ENCODE measurements at places on chromosomes 6 and 20. TPM values are rescaled to one million over a fixed set of nuclear protein-coding genes. Genes with fewer than 3 reads are reported as not detected.

GRCh38 chr6:26351544-26351953 is 13.4 kb upstream of the BTN3A2 start:
- peak; percentile 99 for DNase-seq

GRCh38 chr6:89071036-89071435 is 9.5 kb upstream of the PNRC1 start:
- no peak for DNase-seq

DNA sequence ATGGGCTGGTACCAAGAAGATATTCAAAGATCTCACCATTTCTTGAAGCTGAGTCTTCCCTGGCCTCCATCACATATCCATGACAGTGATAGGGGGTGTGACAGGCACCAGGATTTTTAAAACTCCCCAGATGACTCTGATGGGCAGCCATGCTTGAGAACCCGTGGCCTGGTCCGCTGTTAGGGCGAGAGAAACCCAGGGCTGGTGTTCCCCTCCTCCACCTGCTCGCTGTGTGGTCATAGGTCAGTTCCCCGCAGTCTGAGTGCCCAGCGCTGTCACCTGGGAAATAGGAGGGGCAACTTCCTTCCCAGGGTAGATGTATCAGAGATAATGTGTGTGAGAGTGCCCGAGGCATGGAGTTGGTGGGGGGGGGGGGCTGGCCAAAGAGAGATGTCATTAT is 50.9 kb downstream of the TMEM242 start:
- DNase-seq: no peak

GRCh38 chr6:131305037-131305850 is 170.0 kb downstream of the AKAP7 start:
- DNase-seq: no peak

- no peak for DNase-seq
These were observed 75.8 kb downstream of the CAP2 start for GRCh38 chr6:17469006-17469832.

GRCh38 chr6:85126485-85127167 is 323.3 kb upstream of the NT5E start:
- DNase-seq: peak; percentile 2

- DNase-seq: no peak
These were observed 245.3 kb upstream of the HSF2 start for GRCh38 chr6:122154155-122154554.

The GABRR2 gene
- polyA plus RNA-seq: 0.24 TPM

The SLC39A7 gene
- 196 TPM for polyA plus RNA-seq

GRCh38 chr6:54428431-54428830 is 120.2 kb downstream of the TINAG start:
- DNase-seq: no peak

- DNase-seq: no peak
These were observed 57.8 kb upstream of the RREB1 start for GRCh38 chr6:7050004-7050403.

GRCh38 chr20:59677586-59677985 is 73.2 kb downstream of the PHACTR3 start:
- DNase-seq: no peak

- peak; percentile 9 for DNase-seq
These were observed 671 bp downstream of the CDH4 start for GRCh38 chr20:61252601-61253263.

DNA sequence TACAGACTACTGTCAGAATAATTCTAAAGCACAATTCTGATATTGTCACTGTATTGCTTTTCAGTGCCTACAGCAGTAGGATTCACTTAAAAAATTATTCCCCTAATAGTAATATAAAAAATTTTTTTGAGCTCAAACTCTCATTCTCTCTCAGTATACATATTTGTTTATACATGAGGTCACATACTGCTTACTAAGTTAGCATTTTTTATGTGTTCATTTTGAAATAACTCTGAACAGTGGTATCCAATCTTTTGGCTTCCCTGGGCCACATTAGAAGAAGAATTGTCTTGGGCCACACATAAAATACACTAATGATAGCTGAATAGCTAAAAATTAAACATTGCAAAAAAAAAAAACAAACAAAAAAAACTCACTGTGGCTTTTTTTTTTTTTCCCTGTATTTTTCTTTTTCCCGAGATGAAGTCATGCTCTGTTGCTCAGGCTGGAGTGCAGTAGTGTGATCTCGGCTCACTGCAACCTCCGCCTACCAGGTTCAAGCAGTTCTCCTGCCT is 38.6 kb downstream of the ASXL1 start:
- DNase-seq: peak; percentile 42

The GABRR1 gene
- not detected for polyA plus RNA-seq

DNA sequence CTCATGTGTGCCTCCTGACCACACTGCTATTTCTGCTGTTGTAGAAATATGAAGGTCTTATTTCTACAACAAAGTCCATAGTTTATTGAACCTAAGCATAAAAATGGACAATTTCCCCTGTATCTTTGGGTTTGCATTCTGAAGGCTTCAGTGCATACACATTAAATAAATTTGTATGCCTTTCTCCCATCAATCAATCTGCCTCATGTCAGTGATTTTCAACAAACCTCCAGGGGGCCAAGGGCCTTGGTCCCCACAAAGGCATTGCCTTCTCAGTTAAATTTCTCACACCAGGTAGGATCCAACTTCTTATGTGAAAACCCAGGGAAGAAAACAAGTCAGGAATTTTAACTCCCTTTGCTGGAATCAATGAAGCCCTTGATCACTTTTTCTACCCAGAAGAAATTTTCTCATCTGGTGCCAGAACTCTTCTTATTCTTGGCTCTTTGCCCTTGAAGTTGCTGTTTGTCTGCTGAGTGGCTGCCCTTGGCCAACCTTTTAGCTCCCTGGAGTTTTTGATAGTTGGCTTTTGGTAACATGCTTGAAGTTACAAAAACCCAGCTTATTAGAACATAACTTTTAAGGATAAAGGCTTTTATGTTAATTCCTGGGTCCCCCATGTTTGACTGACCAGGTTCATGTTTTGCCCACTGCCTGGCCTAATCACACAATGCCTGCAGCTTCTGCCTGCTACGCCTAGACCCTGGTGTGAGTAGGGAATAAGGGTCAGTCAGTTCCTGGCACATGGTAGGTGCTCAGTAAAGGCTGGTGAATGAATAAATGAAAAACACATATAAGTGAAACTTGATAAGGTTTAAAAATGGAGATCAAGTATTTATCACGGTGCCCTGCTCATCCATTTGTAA is 37.0 kb downstream of the SHLD1 start:
- DNase-seq: peak; percentile 64

DNA sequence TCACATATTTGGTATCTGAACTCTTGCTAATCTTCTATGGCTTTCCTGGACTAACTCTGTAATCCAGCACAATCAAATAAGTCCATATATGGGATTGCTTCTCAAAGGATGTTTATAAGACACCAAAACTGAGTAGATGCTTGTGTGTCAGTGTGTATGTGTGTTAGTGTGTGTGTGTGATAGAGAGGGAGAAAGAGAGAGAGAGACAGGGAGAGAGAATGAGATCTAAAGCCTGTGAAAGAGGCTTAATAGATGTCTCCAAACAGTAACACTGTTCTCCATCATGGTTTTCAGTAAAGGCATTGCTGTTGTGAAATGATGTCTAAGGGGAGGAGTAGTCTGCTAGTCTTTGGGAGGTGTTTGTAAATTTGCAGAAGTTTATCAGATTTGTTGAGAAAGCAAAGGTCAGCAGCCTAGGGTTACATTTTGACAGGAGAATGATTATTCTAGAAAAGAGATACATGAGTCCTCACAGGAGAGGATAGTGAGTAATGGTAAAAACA is 73.9 kb upstream of the MLIP start:
- DNase-seq: peak; percentile 57

DNA sequence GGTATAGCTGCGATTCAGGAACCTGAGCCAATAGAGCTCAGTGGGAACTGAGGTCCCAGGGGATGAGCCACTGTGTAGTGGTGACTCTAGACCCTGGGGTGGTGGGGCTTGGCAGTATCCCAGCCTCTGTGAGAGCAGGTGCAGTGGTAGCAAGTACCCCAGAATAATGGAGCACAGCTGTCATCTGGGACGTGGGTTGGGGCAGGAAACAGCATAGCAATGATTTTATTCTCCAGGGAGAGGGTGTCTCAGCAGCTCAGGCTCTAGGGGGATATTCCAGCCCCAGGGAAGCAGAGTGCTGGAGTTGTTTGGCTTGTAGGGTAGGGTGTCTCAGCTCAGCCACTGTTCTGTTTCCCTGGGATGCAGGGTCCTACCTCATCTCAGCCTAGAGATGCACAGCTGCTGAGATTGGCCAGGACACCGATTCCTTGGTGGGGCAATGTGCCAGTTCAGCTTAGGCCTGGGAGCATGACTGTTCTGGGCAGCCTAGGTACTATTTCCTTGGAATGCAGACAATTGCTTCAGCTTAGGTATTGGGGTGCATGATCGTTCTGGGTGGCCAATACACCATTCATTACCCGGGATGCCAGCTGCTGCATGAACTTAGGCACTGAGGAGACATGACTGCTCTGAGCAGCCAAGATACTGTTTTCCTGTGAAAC is 34.0 kb upstream of the NUP153 start:
- DNase-seq: no peak

The ISM1 gene
- 0.03 TPM for polyA plus RNA-seq

- peak; percentile 71 for DNase-seq
These were observed 43.6 kb upstream of the SLC22A23 start for GRCh38 chr6:3500262-3501014.

DNA sequence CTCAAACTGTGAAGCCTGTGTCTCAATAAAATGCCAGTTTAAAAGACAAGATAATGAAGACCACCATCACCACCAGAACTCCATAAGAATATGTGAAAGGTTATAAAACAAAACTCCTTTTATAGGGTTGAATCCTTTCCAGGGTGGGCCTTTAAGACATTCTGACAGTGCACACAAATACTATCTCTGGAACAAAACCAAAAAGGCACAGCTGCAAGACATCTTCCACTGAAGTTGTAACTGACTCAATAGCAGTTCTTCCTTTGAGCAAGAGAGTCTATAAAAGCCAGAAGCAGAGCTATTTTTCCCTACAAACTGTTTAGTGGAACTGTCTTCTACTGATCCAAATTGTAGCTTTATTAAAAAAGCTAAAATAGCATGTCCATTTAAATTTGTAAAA is 81.6 kb downstream of the EPB41L2 start:
- DNase-seq: peak; percentile 84

The TCP11 gene
- polyA plus RNA-seq: 0.30 TPM

The TMEM217 gene
- 2.5 TPM for polyA plus RNA-seq

The SULF2 gene
- polyA plus RNA-seq: 0.77 TPM

GRCh38 chr6:36691612-36692011 is 6.0 kb upstream of the RAB44 start:
- no peak for DNase-seq

GRCh38 chr6:38016824-38017223 is 197.3 kb downstream of the ZFAND3 start:
- no peak for DNase-seq

DNA sequence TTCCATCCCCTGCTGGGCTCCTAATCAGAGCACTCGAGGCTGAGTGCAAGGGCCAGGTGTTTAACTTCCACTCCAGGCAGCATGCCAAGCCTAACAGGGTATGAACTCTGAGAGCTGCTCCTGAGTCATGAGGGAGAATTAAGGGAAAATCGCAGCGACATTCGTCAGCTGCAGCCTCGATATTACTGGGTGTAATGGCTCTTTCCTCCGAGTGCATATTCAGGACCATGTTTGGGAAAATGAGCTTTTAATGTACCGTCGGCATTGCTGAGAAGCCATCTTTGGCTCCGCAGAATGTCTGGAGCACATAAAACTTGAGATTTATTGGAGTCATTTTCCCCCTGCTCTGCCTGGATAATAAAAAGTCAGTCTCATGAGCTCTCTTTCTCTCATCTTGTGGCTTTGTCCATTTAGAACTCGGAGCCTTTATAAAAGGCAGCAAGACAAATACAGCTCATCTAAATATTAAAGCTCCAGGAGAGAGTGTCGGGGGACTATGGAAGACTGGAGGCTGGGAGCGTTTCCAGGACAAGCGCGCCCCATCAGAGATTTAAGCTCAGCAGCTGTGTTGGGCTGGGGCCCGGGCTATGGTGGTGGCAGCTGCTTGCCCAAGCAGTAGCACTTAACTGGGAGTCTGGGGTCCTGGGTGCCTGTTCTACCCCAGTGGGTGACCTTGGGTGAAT is 103.7 kb downstream of the TOX2 start:
- peak; percentile 93 for DNase-seq

- no peak for DNase-seq
These were observed 445.8 kb upstream of the ADGRB3 start for GRCh38 chr6:68189217-68189815.

DNA sequence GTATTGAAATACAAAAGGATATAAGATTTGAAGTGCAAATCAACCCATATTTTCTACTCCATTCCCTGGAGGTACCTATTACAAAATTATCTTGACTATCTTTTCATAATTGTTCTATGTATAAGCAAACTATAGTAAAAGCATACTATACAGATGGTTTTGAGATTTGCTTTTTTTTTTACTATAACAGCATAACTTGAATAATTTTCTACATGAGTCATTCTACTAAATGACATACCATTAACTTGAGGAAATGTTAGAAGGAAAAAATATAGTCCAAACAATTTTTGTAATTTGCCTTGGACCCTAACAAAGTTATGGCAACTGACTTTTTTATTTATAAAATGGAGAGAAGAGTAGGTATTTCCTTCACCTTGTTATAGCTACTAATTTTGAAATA is 472.7 kb downstream of the PKHD1 start:
- no peak for DNase-seq

DNA sequence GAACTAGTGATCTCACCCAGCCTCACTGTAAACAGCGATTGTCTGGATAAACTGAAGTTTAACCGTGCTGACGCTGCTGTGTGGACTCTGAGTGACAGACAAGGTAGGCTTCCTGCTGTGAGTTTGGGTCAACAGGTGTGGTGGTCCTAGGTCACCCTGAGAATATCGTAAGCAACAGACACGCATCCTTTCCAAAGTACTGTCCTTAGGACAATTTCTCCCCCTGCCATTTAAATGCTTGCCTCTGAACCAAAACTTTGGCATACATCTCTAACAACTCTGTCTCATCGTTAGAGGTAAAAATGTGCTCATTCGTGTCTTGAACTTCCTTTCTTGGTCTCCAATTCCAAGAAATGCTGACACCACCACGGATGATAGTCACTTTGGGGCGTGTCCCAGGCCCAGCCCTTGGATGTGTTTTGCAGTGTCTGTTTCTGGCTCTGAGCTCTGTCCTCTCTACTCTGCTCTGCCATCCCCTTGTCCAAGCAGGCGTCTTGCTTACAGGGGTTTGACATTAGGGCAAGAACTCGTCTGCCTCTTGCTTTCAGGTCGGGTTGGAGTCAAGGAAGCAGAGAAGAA is 95.5 kb downstream of the EYA2 start:
- no peak for DNase-seq

The PKIB gene
- polyA plus RNA-seq: 5.6 TPM

The EPPIN gene
- polyA plus RNA-seq: not detected

GRCh38 chr6:484086-484745 is 92.7 kb downstream of the IRF4 start:
- DNase-seq: peak; percentile 16

GRCh38 chr20:4009309-4009708 is 6.0 kb downstream of the RNF24 start:
- no peak for DNase-seq

The PLEKHG1 gene
- polyA plus RNA-seq: 0.09 TPM

- DNase-seq: no peak
These were observed 8.8 kb upstream of the BTN3A3 start for GRCh38 chr6:26431258-26432172.

The MEP1A gene
- not detected for polyA plus RNA-seq
